ENCODE measurements at places on chromosomes 12 and 14.

- DNase-seq: no peak
Measured at GRCh38 chr14:91245029-91245428, 525 bp upstream of the GPR68 start.

DNA sequence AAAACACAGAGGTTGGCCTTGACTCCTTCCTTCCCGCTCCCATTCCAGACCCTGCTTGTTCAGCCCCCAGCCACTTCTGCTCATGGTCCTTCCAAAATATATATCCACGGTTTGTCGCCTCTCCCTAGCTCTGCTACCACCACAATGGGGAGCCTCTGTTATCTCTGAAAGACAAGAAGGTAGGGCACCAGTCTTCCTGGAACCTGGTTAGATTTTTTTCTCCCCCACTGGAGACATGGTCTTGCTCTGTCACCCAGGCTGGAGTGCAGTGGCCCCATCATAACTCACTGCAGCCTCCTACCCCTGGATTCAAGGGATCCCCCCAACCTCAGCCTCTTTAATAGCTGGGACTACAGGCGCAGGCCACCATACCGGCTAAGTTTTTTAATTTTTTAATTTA lies 95.7 kb downstream of the PTPN11 start:
- DNase-seq: no peak

DNA sequence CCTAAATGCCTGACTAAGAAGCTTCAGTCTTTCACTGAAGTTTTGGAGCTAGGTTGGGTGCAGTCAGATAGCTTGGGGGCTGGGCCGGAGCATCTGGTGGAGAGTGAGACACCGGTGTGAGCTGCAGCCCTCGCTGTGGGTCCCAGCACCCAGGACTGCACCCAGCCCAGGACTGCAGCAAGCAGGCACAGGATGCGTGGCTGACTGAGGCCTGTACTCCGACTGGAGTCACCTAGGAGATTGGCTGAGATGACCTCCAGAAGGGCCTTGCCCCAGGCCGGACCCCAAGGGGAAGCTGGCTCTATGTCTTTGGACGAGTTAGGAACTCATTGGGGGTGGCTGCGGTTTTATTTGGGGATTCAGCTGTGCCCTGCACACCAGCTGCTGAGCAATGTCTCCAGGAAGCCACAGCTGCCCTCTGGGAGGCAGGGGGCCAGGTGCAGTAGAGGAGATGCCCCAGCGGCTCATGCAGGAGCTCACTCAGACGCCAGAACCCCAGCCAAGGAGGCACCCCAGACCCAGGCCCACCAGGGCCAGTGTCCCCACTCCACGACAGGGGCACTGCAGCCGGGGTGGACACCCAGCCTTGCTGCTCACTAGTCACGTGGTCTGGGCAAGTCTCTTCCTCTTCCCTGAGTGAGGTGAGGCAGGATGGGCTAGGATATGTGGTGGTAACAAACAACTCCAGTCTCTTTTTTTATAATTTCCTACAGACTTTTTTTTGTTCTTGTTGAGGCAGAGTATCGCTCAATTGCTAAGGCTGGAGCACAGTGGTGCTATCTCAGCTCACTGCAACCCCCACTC lies 31.8 kb upstream of the RCOR1 start:
- DNase-seq: no peak

GRCh38 chr12:63424671-63425070 lies 243.6 kb downstream of the DPY19L2 start:
- DNase-seq: no peak

DNA sequence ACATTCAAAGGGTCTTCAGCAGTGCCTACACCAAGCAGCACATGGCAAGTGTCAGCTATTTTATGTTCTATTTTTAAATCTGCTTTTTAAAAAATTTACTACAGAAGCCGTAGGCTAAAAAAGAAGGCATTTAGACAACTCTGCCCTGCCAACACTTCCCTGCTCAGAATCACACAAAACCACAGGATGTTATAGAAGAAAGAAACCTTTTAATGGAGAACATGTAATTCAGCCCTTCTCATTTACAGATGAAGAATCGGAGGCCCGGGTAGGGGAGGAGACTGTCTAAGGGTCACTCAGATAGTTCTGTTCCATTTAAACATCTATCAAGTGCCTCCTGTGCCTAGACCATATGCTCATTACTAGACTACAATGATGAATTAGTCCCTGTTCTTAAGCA lies 171.8 kb upstream of the NTF3 start:
- no peak for DNase-seq

DNA sequence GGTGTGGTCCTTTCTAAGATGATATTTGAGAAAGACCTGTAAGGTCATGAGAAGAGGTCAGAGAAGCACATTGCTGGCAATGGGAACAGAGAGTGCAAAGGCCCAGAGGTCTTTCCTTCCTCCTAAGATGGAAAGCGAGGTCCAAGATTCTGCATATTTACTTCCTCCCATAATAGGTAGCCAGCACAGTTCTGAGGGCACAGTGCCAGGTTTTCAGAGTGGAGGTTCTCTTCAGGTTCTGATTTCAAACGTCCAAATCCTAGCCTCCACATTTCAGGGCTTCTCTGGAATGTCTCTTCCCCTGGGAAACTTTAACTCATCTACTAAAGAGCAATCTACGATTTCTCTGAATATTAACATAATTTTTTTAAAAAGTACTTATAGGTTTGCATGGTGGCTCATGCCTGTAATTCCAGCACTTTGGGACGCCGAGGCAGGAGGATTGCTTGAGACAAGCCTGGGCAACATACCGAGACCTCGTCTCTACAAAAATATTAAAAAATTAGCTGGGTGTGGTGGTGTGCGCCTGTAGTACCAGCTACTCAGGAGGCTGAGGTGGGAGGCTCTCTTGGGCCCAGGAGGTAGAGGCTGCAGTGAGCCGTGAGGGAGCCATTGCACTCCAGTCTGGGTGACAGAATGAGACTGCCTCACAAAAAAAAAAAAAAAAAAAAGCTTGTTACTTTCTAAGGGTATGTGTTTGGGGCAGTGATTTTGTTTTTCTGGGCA lies 526 bp upstream of the MRPL42 start:
- no peak for DNase-seq

- DNase-seq: no peak
Measured at GRCh38 chr12:123950476-123951349, 21.9 kb downstream of the CCDC92 start.

DNA sequence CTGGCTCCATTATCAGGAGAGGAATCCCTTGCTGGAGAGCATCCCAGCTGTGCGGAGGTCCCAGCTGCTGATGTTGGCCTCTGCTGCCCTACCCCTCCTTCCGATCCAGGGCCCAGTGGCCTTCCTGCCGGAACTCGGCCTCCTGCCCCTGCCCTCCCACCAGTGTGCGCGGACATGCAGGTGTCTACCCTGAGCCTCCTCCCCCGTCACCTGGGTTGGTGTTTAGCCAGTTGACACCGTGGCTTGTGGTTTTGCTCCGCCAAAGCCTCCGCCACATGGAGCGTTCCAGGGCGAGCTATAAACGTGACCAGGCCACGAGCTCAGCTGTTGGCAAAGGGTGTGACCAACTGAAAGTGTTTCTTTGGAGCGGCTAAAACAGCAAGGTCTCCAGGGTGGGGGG lies 1104.3 kb downstream of the BCL11B start:
- DNase-seq: no peak

- no peak for DNase-seq
Measured at GRCh38 chr12:19450362-19450761, 11.1 kb downstream of the AEBP2 start.
